ENCODE measurements at places on chromosomes 7 and 10.

DNA sequence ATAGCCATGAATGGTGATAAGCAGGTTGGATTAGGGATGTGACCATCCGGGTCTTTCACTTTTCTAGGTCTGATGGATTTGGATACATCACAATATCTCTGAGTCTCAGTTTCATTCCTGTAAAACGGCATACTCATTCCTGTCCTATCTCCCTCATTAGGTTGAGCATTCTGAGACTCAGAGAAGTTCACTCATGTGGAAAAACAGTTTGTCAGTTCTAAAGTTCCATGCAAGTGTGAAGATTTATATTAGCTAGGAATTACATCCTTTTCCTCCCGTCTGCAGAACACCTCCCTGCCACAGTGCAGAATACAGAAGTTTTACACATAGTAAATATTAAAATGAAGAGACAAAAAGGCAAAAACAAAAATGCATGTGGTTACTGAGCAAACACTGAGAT lies 94.2 kb upstream of the SLC25A13 start:
- DNase-seq = no peak

DNA sequence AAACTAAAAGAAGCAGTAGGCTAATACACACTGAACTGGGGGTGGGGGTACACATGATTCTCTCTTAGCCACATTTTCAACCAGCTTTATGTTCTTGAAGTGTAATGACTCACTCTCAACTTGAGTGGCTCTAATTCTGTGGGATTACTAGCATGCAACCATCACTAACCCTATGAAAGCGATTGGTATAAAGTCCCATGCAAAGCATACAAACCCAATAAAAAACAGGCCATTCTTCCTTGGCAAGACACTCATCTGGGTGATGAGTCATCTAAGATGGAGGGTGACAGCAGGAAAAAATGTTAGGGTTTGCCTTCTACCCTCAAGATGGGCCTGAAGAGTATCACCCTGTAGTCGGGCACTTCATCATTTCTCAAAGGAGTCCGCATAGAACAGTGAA lies 14.9 kb upstream of the PON3 start:
- DNase-seq = no peak

DNA sequence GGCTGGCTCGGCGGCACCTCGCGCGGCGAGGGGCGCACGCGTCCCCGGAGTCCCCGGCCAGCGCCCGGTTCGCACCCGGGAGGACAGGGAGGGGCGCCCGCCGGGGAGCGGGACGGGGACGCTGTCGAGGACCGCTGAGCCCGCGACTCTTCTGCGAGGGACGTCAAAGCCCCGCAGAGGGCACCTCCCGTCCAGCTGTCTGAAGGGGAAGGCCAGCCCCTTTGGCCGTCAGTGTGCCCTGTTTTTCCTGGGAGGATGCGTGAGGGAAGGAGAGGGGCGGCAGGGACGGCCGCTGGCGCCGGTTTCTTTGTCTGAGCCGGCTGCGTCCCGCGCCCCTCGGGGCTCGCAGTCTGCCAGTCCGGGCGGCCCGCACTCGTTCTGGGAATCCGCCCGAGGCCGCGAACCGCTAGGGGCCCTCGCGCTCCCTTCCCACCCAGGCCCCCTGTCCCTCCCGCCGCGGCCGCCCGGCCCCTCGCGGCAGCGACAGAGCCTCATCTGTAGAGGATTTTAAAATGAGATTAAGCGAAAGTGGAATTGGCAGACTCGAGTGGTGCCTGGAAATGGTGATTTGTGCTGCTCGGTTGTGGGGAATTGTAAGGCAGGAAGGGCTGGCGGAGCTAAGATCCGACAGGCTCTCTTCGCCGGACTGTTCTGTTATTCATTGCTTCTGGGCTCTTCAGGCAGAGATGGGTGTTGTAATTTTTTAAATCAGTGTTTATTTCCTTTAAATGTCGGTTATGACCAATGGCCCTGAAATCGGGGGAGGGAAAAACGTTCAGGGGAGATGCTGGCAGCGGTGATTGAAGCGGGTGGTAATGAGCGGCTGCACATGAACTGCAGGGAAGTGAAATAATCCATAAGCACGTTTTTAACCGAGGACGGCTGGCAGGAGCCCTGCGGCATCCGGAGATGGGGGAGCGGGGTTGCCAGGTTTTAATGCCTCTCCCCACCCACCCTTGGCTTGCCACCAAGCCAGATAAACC lies 618 bp upstream of the RELN start:
- peak; percentile 19 for DNase-seq

GRCh38 chr10:68301790-68302502 lies 29.9 kb upstream of the HNRNPH3 start:
- DNase-seq = no peak

DNA sequence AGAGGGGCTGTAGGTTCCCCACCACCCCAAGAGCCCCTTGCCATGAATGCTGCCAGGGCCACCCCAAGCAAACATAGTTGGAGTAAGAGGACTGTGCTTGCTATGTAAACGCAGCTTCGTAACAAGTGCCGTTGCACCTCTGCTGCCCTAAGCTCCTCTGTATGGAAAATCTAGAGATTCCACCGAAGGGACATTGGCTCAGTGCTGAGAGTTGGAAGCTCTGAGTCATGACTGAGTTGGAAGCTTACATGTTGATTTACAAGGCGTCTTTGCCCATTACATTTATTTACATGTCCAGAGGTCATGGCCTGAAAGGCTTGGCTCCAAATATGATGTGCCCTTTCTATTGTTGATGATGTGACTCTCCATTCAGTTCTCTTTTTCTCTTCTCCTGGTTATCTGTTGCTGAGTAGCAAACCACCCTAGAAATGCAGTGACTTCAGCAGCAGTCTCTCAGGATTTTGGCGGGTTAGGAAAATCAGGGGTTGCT lies 233.1 kb upstream of the TCF7L2 start:
- no peak for DNase-seq

- no peak for DNase-seq
Measured at GRCh38 chr10:110392868-110393740, 88.4 kb upstream of the SMNDC1 start.

DNA sequence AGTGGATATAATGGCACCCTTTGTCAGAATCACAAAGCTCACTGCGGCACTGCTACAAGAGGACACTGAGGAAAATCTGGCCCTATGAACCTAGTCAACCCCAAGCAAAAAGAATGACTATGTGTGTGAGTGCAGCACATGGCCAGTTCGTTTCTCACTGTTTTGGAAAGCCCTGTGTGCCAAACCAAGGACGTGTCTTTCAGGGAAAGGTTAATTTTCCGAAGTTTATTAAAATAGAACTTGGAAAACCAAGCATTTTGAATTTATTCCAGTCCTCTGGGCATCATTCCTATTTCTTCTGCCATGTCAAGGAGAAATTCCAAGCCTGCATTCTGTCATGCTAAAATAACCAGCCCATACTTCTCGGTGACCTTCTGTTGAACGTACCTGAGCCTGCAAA lies 471.8 kb downstream of the PLXDC2 start:
- no peak for DNase-seq

DNA sequence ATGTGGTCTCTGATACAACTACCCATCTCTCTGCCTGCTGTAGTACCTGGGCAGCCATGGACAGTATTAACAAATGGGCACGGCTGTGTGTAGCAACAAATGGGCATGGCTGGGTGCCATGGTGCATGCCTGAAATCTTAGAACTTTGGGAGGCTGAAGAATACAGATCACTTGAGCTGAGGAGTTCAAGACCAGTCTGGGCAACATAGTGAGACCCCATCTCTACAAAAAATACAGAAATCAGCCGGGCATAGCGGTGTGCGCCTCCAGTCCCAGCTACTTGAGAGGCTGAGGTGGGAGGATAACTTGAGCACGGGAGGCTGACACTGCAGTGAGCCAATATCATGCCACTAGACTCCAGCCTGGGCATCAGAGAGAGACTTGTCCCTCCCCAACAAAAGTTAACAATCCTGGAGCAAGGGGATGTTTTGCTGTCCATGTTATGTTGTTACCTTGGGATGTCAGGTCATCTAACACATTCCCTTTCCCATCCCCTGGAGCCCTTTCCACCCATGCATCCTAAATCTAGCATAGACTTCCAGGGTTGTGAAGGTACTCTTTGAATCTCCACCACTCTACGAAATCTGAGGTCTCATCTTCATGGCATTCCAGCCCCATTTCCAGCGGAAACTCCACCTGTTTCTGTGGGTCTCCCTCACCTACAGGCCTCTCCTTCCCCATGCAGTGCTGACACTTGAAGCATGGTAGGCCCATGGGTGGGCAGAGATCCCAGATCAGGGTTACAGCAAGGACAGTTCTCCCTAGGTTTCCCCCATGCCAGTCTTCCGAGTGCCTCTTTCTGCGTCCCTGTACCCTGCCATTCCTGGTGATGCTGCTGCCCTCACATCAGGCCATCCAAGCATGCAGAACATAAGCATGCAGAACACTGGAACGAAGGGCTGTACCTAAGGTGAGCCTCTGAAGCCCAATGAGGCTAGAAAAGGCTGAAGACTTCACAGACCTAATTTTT lies 13.1 kb downstream of the FXYD4 start:
- DNase-seq = no peak

- DNase-seq = no peak
Measured at GRCh38 chr10:44818701-44819127, 92.4 kb upstream of the TMEM72 start.
